Right kidney (tissue), 9 donors: ENCODE measurements at places on chromosomes 4 and X.
A peak's percentile ranks its signal among the peaks of the same experiment; 100 is the strongest.

- DNase-seq = no peak
Observed at GRCh38 chr4:112130906-112131305, 14.3 kb upstream of the FAM241A start.

- no peak for DNase-seq
Observed at GRCh38 chr4:139619644-139620043, 46.0 kb upstream of the MGST2 start.

- no peak for DNase-seq
Observed at GRCh38 chr4:4420421-4420820, 33.5 kb downstream of the NSG1 start.

DNA sequence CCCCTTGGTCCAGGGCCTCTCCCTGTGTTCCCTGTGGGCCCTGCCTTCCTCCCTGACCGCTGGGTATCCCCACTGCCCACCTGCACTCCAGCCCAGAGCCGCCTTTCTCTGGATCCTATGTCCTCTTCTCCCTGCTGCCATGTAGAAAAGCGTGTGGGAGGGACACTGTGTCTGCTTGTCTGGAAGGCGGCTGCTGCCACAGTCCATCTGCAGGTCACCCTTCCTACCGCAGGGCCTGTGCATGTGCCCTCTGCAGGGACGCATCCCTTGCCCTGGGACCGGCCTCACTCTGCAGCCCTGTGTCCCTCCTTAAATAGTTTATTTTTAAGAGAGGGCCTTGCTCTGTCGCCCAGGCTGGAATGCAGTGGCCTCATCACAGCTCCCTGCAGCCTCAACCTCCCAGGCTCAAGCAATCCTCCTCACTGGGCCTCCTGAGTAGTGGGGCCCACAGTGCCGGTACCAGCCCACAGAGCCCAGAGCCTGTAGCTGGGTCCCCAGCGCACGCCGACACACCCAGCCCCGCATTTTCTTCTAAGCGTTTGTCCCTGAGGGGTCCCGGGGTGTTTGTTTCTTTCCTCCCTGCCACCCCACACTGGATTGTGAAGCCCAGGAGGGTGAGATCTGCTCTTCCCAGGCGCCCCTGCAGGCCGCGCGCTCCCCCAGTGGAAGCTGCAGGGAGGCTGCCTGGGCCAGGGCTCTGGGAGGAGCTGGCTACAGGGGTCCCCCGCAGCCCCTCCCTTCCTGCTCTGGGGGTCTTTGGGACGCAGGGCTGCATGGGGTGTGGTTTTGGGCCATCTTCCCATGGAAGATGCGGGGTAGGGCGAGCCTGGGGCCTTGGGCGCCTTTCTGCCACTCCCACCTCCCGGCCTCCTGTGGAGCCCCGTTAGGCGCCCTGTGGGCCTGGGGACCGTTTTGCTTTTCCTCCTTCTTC, 12.8 kb upstream of the NAT8L start:
- DNase-seq = no peak

- DNase-seq = no peak
Observed at GRCh38 chr4:2593003-2593402, 56.6 kb downstream of the FAM193A start.

DNA sequence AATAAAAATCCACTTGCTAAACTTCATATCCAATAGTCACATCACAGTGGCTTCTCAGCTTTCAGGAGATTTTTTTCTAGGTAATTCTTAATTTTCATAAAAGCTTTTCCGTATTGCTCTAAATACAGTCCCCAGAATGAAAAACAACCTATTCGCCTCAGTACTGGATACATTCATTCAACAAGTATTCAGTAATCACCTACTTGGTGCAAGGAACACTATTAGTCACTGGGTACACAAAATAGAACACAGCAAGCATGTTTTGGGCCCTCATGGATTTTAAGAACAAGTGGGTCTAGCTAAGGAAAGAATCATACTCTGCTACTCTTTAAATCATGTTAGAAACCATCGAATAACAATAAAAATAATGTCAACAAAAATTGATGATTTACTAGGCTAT, 2.8 kb upstream of the BEX3 start:
- no peak for DNase-seq

DNA sequence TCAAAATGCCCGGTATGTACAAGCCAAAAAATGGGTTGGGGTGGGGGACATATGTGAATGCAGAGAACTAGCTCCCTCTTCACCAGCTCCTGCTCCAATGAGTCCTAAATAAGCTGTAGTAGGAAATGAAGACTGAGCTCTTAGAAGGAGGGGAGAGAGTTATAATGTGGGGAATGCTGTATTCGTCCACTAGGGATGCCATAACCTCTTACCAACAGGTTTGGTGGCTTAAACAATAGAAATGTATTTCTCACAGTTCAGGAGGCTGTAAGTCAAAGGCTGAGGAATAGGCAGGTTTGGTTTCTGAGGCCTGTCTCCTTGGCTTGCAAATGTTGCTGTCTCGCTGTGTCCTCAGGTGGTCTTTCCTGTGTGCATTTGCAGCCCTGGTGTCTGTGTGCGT, 4.4 kb upstream of the INPP4B start:
- no peak for DNase-seq

GRCh38 chr4:112994732-112995464, 54.6 kb upstream of the ANK2 start:
- DNase-seq = no peak

DNA sequence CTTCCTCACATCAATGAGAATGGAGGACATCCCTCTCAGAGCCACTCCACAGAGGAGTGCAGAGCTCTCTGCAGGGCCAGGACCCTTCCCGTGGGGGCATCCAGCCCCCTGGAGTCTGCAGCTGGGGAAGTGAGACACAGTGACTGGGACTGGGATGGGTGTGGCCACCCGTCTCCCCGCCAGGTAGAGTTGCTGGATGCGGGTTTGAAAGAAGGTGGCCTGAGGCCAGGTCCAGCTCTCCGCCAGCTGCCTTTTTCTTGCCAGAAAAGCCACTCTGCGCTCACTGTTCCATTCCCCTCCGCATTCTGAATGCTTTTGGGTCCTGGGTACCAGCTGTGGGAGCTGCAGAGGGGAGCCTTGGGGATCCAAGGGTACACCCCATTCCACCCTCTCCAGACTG, 82.6 kb downstream of the ABLIM2 start:
- no peak for DNase-seq

GRCh38 chrX:40729598-40730584, 5.5 kb downstream of the MED14 start:
- no peak for DNase-seq

- no peak for DNase-seq
Observed at GRCh38 chrX:13474164-13474516, 95.3 kb upstream of the EGFL6 start.

- no peak for DNase-seq
Observed at GRCh38 chr4:86896596-86896995, 4.4 kb upstream of the C4orf36 start.

GRCh38 chr4:13470379-13470778, 13.8 kb downstream of the RAB28 start:
- no peak for DNase-seq

DNA sequence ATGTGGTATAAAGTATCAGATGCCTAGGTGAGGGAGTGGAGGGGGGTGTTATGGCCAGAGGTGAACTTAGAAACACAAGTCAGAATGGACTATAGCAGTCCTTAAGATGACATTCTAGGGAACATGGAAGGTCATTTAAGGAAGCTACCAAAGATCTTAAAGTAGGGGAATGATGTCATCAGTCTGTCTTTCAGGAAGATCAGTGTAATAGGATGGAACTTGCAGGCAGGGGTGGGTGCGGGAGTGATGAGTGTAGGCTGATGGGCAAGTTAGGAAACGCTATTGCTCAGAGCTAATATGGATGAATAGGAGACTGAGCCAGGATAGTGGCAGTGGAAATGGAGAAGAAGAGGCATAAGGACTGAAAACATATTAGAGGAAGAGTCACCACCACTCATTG, 27.5 kb upstream of the CWH43 start:
- no peak for DNase-seq

GRCh38 chr4:88736264-88736663, 38.6 kb upstream of the NAP1L5 start:
- DNase-seq = no peak

- no peak for DNase-seq
Observed at GRCh38 chr4:76659103-76659490, 224.1 kb downstream of the SHROOM3 start.

DNA sequence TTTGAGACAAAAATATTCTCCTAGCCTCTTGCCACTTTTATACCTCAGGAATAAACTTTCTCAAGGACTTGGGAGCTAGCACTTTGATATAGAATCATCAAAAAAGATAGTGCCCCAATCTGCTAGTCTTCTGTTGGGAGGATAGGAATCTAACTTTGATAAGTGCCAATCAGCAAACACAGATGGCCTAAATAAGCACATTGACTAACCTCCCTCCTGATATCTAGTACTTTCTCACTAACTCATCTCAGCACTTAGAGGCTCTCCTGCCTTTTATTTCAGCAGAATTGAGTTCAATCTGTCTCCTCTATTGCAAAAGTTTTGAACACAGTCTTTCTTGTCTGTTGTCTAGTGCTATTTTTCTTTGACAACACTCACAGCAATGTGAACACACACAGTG, 798.4 kb upstream of the FTHL17 start:
- DNase-seq = no peak

DNA sequence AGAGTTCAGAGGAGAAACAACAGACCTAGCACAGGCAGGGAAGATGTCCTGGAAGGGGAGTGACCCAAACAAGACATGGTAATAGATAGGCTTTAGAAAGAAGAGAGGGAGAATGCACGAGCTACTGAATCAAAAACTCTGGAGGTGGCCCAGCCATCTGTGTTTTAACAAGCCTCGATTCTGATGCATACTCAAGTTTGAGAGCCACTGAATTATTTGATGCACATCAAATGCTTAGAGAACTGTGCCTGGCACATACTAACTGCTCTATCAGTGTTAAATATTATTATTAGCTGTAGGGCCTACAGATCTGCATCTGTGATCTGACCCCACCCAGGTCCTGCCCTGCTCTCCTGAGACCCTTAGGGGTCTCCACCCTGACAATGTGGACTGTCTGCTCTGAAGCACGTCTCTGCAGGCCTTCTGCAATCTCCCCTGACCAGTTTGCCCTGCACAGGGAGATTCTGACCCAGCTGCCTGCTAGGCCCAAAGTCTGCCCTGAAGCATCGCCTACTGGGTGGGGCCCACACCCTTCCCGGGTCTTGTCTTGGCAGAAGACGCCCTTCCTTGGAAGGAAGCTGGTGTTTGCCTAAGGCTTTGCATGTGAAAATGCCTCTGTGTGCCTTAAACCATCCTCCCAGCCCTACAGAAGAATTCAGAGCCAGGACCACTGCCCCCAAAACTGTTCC, 201.5 kb upstream of the KLF3 start:
- DNase-seq = no peak

- no peak for DNase-seq
Observed at GRCh38 chr4:102428122-102428521, 73.0 kb upstream of the NFKB1 start.

- peak; percentile 25 for DNase-seq
Observed at GRCh38 chrX:10158279-10159144, 1.7 kb downstream of the CLCN4 start.

DNA sequence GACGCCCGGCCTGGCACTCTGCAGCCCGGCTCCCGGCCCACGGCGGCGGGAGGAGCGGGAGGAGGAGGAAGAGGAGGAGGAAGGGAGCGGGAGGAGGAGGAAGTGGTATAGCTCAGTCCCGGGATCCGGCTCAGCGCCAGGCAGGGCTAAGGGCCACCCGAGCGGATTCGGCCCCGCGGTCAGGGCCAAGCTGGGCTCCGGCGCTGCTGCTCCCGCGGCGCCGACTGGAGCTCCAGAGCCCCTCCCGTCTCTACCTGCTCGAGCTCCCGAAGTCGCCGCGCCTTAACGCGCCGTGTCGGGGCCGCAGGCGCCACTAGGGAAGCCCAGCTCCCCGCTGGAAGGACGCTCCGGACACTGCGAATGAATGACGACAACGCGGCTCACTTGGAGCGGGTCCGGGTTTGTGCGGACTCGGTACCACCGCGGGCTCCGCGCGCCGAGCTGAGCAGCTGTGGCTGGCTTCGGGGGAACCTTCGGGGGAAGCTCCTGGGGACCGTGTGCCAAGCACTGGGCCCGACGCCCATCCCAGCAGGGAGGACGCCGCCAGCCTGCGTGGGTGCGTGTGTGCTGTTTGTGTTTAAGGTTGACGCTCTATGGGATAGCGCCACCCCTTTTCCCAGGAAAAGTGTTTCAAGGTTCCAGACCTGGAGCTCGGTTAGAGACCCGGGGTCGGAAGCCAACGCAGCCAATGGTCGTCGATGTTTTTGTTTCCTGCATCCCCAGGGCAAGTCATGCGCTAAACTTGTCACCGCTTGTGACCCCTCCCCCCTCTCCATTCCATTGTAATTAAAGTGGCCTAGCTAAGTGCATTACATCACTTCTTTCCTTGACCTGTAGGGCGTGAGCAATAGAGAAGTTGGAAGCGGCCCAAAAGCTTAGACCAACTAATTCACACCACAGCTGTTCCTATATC, at the start of gene TBC1D9:
Gene TBC1D9, minus strand, starts transcription at position 67 of the 913 bp plus-strand sequence. CDS start 340 bp downstream, outside the sequence.
- peak; percentile 98 for DNase-seq

DNA sequence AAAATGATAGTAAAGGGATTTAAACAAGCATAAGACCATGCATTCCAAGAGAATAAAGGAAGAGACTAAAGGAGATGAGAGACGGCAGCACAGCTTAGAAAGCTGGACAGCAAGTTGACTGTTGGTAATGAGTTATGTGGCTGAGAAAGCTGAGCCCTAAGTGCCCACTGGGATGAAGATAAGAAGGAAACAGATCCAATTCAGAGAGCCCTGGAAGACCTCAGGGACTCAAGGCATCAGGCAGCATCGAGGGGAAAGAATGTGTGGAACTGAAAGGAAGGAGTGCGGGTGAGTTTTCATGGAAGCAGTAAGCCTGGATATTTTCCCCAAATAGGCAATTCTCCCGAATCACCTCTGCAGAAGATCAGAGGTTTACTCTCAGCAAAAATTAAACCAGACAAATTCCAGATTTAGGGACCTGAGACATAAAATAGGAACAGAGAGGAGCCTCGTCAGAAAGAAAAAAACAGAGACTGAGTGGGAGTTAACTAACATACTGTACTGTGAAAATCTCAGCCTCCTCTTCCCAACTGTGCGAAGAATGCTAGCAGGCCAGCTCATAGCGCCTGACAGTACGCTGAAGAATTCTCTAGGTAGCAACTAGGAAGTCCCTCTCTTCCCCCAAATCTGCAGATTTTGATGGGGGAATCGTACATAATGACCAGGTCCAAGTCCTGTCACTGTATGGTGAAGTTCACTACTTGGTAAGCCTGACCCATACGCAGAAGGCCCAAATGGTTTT, 187.7 kb upstream of the TAPT1 start:
- DNase-seq = peak; percentile 6

DNA sequence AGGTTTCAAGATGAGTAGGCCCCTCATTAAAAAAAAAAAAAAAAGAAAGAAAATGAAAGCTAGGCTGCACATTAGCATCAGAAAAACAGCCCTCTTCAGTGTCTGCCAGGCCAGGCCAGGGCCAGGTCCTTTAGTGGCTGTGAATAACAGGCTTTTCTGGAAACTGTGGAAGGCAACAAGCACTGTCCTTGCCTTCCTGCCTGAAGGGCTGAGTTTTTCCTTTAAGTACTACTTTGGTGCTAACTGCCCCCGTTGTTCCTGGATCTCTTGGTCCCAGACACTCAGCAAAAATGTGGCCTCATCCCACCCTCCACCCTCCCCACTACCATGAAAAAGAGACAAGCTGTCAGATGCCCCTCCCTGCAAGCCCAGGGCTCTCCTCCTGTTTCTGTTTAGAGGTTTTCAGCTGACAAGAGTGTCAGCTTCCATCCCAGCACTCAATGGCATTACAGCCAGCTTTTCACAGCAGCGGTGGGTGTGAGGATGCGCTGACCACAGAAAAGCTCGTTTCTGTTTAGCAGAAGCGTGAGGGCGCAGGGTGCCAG, 174.2 kb downstream of the NHS start:
- DNase-seq = no peak
